ENCODE measurements at places on chromosomes 2 and 18. TPM values are rescaled to one million over a fixed set of nuclear protein-coding genes. Genes with fewer than 3 reads are reported as not detected.

CGREF1 gene
- 0.53 TPM for total RNA-seq

CREG2 gene
- total RNA-seq, result 0.06 TPM

RBBP8 gene
- total RNA-seq, result 22.7 TPM

PDCL3 gene
- 20.5 TPM for total RNA-seq

CDH20 gene
- total RNA-seq, result not detected

HK2 gene
- 172 TPM for total RNA-seq

PLA2R1 gene
- 11.4 TPM for total RNA-seq

CSRNP3 gene
- 2.8 TPM for total RNA-seq

CPLX4 gene
- not detected for total RNA-seq

STK16 gene
- total RNA-seq, result 42.5 TPM

GRCh38 chr18:23812546-23813440 is 123.5 kb downstream of the LAMA3 start:
- DNase-seq, result no peak

DNA sequence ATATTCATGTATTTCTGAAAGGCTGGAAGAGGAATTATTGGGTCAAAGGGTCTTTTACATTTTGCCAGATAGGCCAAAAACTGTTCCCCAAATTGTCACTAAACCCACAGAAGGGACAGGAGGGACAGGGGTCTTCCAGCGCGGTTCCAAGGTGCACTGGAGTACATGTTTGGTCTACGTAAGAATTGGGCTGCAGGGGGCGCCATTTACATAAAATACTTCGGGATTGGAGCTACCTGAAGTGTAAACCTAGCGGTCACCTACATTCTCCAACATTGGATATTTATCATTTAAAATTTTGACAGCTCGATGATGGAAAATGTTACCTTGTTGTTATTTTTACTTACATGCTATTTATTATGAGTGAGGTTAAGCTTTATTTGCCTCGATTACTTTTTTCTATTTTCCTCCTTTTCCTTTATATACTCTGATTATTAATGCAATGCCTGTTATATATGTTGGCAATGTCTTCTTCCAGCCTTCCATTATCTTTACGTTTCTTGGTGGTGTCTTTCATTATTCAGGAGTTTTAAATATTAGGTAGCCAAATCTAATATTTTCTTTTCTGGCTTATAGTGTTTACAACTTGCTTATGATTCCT is 43.0 kb upstream of the RAB6C start:
- no peak for DNase-seq

DNA sequence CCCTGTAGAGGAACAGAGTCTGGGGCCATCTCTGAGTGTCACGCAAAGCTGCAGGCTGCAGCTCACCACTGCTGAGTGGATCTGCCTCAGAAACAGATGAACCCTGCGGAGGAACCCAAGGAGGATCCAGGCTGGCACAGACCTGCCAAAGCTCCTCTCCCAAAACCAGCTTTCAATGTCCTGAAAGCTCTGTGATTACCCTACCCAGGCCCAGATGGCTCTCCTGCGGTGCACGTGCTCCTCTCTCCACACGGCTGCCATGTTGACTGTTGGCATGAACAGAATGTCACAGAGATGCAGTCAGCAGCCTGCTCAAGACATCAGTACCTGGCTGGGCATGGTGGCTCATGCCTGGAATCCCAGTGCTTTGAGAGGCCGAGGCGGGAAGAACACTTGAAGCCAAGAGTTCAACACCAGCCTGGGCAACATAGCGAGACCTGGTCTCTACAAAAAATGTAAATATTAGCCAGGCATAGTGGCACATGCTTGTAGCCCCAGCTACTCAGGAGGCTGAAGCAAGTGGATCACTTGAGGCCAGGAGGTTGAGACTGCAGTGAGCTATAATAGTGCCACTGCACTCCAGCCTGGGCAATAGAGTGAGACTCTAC is 216.8 kb downstream of the MGAT5 start:
- DNase-seq, result no peak

- DNase-seq, result no peak
Observed at GRCh38 chr2:202848813-202849212, 22.8 kb downstream of the ICA1L start.

- DNase-seq, result no peak
Observed at GRCh38 chr2:215556979-215557378, 121.1 kb upstream of the FN1 start.

DNA sequence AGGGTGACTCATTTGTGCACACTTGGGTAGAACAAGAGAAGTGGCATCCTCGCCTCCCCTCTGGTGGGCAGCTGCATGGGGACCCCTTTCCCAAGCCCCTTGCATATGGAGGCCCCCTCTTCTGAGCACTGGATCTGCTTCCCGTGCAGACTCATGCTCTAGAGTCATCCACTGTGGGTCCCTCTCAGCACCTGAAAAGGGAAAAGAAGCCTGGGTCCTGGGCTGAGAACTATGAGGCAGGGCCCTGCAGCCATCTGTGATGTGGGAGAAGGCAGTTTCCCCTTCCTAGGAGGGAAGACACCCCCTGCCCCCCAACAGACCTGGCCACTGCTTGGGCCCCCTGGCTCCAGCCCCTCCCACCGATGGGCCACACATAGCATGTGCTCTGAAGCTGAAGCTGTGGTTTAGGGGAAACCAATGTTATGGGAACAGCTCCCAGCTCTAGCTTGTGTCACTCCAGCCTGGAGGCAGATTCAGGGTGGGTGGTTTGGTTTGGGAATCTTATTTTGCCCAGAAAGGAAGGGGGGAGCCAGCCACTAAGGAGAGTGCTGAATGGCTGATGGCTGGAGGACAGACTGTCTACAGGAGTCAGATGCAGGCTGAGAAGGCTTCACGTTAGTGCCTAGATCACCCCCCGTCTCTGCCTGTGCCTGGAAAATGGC is 172.8 kb downstream of the GLI2 start:
- DNase-seq, result no peak

DNA sequence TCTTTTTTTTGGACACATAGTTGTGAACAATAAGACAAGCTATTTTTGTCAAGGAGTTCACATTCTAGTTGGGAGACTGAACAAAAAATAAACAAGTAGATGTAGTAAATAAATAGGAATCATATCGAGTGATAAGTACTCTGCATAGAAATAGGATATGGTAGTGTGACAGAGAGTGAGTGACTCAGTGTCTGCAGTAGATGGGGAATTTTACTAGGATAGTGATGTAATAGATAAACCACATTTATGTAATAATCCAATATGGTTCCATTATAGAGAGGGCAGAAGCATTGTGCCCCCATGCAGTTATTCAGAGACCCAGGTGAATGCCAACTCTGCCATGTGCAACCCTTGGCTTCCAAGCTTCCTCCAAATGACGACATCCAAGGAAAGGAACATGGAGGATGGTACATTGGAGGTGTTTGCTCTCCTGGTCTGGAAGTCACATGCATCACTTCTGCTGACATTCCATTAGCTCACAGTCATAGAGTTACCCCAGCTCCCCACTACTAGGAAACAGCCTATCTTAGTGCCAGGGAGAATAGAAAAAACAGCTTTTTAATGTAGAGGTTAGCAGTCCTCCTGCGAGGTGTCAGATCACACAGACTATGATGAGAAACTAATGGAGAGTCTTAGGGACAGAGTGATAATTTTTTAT is 595.4 kb downstream of the NYAP2 start:
- DNase-seq, result no peak

DNA sequence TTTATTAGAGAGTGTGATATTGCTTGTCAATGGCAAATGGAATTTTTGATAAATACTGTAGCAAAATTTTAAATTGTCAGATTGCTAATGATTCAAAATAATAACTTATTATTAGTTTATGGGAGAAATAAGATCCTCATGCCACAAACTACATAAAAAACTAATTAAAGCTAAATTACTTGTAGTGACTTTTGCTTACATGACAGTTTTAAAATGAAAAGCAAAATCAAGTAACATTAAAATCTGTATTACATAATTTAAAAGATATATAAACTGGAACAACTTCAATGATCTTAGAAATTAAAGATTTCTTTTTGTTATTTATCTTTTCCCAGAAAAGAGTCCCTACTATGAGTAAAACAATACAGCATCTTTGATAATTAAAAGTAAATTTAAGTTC is 17.7 kb upstream of the RND3 start:
- no peak for DNase-seq

DNA sequence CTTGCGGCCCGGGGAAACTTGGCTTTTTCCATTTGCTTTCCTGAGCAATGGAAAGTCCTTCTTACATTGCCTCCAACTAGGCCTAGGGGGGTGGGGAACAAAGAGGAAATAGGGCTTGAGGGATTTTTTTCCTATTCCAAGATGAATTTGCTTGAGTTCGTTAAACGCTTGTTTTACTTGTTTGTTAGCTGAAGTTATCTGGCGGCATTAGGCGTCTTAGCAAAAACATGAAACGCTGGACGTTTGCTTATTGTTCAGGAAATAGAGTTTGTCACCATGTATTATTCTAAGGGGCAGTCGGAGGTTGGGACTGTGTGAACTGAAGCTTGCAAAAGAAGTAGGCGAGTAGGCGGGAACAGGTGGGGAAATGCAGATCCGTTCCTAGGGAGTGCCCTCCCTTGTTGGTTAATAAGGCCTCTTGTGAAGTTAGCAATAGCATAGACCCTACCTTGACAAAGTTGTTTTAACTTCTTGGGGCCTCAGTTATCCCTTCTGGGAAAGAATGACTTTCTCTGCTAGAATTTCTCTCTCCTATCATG is 1.9 kb downstream of the CABLES1 start:
- no peak for DNase-seq

DNA sequence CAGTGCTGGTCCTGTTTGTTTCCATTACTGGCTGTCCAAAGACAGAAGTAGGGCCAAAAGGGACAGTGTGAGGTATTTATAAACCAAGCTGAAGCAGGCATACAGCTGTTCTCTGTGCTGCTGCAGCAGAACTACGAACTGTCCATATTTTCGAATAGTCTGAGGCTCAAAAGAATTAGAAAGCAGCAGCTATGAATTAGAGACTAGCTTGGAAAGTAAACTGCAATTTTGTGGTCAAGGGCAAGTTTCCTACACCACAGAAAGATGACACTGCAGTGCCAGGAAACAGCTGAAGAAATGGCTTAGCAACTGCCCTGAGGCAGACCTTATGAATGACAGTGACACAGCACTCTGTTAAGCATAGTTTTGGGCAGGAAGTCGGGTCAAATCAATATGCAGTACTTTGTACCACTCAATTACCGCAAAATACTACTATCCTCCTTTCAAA is 125.3 kb downstream of the TMEM131 start:
- DNase-seq, result no peak

DNA sequence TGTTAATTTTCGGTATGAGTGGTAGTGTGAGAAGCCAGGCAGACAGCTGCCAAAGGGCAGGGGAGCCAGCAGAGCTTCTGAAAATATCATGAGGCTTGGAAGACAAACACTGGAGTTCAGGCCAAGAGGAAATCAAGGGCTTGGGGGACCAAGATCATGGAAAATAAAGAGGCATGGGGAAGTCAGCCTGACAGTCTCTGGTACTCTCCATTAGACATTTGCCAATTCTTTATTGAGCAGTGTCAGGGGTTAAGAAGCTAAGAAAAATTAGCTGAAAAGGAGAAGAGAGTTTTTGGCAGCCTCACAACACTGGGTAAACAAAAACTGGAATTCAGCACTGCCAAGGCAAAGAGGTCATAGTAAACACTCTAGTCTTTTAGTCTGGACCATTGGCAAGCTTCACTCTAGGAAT is 612.7 kb downstream of the EPHA4 start:
- no peak for DNase-seq

DNA sequence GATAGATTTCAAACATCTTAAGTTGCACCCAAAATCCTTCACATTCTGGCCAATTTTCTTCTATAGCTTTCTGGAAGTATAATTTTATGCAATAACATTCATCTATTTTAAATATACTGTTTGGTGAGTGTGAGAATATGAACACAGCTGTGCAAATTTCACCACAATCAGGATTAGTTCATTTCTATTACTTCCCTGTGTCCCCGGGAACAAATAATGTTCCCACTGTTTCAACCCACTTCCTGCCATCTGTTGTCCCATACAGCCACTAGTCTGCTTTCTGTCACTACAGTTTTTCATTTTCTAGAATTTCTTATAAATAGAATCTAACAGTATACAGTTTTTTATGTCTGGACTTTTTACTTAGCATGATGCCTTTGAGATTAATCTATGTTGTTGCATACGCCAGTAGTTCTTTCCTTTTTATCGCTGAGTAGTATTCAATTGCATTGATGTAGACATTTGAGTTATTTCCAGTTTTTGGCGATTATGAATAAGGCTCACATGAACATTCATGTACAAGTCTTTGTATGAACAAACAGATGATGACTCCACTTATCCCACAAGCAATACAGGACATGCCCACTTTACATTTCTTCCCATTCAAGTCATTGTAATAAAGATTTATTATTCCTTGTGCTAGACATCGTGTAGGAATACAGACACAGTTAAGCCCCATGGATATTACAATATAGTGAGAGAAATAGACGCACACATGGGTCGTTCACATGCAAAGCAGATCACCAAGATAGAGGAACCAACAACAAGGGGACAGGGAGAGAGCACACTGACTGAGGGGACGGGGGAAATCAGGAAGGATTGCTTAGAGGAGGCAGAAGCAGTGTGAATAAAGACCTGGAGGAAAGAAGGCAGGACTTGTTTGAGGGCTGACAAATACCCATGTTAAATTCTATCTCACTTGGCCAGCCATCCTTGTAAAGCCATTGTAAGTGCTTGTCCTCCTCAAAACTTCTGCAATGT is 72.9 kb upstream of the PAX8 start:
- DNase-seq, result no peak

- no peak for DNase-seq
Observed at GRCh38 chr2:3517948-3518495, 1.3 kb downstream of the ADI1 start.

- no peak for DNase-seq
Observed at GRCh38 chr2:118535818-118536212, 311.6 kb downstream of the EN1 start.

DNA sequence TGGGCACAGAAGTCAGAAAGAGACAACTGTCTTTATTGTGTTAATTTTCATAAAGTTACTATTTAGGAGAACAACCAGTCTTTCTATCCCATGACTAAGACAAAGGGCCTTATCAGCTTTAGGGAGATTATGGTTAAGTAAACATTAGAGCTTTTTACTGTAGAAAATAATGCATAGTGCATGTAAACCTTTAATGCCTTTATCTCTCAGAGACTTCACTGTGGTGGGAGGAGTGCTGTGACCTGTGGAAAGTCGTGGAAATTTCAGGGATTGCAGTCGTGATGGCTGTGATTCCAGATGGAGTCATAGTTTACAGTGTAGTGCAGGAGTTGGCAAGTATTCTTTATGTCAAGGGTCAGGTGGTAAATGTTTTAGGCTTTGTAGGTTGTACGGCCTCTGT is 15.8 kb downstream of the ZNF236 start:
- DNase-seq, result no peak

Measured in left colon (tissue), 2 donors.